ENCODE measurements at places on chromosomes 12 and 14.
A peak's percentile ranks its signal among the peaks of the same experiment; 100 is the strongest.

DNA sequence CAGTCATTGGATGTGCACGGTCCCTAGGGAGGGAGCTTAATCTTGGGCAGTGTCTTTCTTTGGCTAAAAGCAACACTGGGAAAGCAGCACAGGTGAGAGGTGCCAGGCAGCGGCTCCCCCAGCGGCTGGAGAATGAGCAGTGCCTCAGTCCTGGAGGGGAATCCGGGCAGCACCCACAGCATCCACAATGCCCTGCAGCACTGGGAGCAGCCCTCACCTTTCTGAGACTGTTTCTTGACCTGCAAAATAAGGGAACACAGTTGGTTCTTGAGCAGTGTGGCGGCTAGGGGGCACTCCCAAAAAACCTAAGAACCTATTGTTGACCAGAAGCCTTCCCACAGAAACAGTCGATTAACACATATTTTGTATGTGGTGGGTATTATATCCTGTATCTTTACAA, 75.8 kb downstream of the SINHCAF start:
- H3K4me1 ChIP-seq = peaks cover 9% of the 10 kb centered on the region
- DNase-seq = no peak
- no peak overlapping the region for H3K4me3 ChIP-seq
- no peak overlapping the region for H3K27ac ChIP-seq
- H3K27me3 ChIP-seq = no peaks in the 10 kb centered on the region
- no peaks in the 10 kb centered on the region for H3K36me3 ChIP-seq

- H3K27me3 ChIP-seq = peaks cover 16% of the 10 kb centered on the region
- peak overlapping the region; percentile 5 for H3K4me3 ChIP-seq
- no peak overlapping the region for H3K27ac ChIP-seq
- no peak for DNase-seq
Measured at GRCh38 chr12:21771311-21771710, 3.2 kb downstream of the KCNJ8 start.

DNA sequence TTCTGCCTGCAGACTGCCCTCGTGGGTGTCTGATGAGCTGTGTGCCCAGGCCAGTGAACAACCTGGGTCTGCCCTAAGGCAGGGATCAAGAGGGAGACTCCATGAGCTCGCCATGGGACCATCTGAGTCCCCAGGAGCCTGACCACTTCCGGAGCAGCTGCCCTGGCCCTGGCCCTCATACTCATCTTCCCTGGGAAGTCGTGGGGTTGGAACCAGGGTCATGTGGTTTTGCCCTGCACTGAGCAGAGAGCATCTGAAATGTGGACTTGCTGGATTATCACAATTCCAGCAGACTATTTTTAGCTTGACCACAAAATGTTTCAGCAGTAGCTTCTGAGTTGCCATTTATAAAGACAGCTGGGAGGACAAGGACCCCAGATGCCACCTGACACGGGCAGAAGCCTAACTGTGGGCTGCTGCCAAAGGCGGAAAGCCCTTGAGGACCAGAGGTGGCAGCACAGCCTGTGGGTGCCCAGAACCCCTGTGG, 6.7 kb downstream of the BTBD6 start:
- H3K36me3 ChIP-seq = peaks cover 56% of the 10 kb centered on the region
- H3K27me3 ChIP-seq = no peaks in the 10 kb centered on the region
- DNase-seq = peak; percentile 76
- H3K4me3 ChIP-seq = no peak overlapping the region
- peaks cover 41% of the 10 kb centered on the region for H3K4me1 ChIP-seq
- peak overlapping the region; percentile 75 for H3K27ac ChIP-seq

DNA sequence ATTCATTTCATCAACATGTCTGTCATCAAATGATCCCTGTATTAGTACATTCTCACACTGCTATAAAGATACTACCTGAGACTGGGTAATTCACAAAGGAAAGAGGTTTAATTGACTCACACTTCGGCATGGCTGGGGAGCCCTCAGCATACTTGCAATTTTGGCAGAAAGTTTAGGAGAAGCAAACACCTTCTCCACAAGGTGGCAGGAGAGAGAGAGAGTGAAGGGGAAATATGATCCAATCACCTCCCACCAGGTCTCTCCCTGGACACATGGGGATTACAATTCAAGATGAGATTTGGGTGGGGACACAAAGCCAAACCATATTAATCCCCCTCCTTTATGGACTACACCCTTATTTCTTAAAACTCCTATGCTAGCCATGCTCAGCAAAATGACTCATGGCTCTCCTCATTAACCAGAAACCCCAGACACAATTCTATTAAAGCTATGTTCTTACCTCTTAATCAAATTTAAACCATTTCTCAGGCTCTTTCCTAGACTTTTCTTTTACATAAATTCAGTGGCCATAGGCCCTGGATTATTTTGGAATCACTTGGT, 932.3 kb downstream of the FLRT2 start:
- DNase-seq = no peak
- H3K27me3 ChIP-seq = no peaks in the 10 kb centered on the region
- no peaks in the 10 kb centered on the region for H3K4me1 ChIP-seq
- H3K36me3 ChIP-seq = no peaks in the 10 kb centered on the region

DNA sequence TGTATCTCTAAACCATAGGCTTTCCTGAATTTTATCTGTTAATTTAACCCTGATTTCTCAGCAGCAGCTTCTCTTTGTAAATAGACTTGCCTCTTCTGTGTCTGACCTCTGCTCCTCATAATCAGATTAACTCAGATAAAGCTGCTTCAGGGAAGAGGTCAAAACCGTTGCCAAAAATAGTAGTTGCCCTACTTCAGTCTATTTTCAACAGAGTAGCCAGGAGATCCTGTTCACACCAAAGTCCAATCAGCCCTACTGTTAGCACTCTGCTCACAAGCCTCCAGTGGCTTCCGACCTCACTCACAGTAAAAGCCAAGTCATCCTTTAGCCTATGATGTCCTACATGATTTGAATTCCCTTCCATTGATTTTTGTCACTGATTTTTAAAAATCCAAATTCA, 258.4 kb downstream of the PPFIA2 start:
- no peak overlapping the region for H3K4me3 ChIP-seq
- no peaks in the 10 kb centered on the region for H3K27me3 ChIP-seq
- DNase-seq = no peak

DNA sequence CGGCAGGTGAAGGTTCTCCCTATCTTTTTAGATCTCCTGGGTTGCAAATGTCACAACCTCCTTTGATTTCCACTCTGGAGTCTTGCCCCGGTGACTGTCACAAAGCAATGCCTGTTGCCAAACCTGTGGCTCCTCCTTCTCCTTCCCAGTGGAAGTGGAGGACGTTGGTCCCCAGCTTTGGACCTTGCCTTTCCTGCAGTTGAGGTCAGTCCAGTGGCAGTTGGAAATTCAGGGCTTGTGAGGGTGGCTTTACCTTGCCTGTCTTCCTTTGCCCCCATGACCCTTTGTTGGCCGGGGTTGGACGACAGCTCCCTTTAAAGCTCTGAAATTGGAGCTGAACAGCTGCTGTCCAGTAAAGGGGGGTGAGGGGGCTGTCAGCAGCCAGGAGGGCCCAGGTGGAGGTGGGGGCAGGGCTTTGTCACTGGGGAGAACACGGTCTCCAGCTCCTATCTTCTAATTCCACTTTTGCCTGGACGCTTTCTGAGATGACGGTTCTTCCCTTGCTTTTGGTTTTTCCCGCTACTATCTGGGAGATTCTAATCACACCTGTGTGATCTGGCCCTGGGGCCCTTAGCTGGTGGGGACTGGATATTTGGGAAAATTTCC, 4.1 kb downstream of the TEAD4 start:
- H3K27ac ChIP-seq = peak overlapping the region; percentile 74
- peaks cover 11% of the 10 kb centered on the region for H3K27me3 ChIP-seq
- H3K4me3 ChIP-seq = no peak overlapping the region
- peaks cover 2% of the 10 kb centered on the region for H3K36me3 ChIP-seq
- peaks cover 35% of the 10 kb centered on the region for H3K4me1 ChIP-seq

- no peak overlapping the region for H3K4me3 ChIP-seq
- no peak for DNase-seq
- no peaks in the 10 kb centered on the region for H3K27me3 ChIP-seq
- no peaks in the 10 kb centered on the region for H3K36me3 ChIP-seq
Measured at GRCh38 chr14:96895658-96896271, 98.6 kb downstream of the VRK1 start.

DNA sequence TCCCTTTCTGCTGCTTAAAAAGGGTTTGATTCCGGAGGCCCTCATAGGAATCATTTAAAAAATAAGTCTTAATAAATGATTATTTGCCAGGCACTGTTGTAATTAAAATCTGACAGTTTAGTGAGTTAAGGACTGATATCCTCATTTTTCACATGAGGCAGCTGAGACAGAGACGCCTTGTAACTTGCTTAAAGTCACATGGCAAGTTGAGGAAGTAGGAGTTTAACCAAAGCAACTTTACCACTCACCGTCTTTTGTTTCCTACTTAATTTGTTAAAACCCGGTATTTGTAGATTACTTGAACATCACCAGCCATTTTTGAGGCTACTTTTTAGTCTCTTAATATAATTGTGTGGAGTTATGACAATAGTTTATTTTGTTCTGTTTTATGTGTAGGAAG, 2.4 kb downstream of the TIGAR start:
- DNase-seq = peak; percentile 19
- no peak overlapping the region for H3K27ac ChIP-seq
- no peaks in the 10 kb centered on the region for H3K36me3 ChIP-seq
- H3K27me3 ChIP-seq = no peaks in the 10 kb centered on the region
- H3K4me3 ChIP-seq = no peak overlapping the region
- H3K4me1 ChIP-seq = peaks cover 11% of the 10 kb centered on the region

DNA sequence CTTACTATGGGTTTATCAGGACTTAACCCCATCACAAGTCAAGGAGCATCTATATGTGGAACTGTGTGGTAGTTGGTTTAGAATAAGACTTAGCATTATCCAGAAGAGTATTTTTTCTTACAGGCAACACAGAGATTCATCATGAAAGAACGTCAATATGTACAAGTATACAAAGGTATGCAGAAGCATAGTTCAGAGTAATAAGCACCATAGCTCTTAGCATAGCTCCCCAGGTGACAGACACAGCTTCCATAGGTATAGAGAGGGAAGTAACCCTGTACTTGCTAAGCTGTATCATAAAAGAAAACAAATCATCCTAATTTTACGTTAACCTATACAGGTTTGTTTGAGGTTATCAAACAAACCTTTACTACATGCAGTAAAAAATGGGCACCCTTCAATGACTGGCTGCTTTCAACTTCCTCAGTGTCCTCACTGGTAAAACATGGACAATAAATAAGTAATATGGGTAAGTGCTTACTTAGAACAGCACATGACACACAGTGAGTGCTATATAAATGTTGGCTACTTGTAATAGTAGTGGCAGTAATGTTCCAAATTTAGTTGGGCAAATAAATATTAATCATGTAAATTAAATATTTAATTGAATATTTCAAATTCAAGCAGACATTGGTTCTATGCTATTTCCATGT, 50.9 kb downstream of the PTPN21 start:
- no peaks in the 10 kb centered on the region for H3K27me3 ChIP-seq
- no peak overlapping the region for H3K4me3 ChIP-seq
- DNase-seq = no peak
- no peaks in the 10 kb centered on the region for H3K4me1 ChIP-seq
- H3K36me3 ChIP-seq = peaks cover 39% of the 10 kb centered on the region

DNA sequence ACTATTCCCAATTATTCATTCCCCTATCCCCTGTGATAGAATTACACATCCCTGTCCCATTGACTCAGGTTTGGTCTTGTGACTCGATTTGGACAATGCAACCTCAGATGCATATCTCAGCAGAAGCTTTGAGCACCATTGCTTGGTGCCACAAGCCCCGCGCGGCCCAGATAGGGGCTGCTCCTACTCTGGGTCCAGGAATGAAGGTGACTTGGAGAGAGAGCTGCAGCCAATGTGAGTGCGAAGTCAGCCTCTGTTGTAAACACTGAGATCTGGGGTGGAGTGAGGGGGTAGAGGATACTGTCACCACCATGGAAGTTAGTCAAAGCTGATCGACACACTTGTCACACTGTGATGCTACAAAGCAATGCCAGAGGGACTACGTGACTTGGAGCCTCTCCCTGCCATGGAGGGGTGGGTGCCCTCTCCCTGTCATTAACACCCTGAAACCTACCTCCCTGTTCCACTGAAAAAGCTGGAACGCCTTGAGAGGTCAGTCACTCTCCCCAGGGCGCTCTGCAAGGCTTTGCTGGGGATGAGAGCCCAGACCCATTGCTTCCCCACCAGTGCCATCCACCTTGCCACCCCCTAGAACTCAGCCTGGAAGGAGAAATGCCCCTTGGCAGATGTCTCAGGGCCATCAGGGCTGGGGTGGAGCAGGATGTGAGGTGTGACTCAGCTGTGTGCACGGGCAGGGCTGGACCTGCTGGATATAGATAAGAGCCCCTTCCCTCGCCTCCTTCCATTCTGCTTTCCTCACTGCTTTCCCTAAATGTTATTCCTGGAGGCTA, 6.6 kb upstream of the PLEK2 start:
- no peak for DNase-seq
- H3K4me3 ChIP-seq = no peak overlapping the region
- no peaks in the 10 kb centered on the region for H3K36me3 ChIP-seq
- H3K4me1 ChIP-seq = no peaks in the 10 kb centered on the region
- peaks cover 6% of the 10 kb centered on the region for H3K27me3 ChIP-seq

DNA sequence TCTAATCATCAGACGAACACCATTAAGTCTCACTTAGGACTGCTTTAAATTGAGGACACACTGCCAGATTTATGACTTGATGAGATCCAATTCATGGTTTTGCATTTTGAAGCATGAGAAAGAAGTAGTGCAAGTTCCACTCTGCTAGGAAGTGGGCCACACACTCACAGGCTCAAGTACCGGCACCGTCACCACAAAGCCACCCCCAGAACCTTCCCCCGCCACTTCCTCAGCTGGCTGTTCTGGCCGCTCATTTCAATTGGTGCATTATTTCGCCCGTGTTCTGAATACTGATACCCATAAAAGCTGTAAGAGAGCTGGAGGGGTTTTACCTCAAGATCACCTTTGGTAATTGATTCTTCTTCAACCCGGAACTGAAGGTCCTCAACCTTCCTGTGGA, 70.1 kb downstream of the CLIP1 start:
- H3K27me3 ChIP-seq = no peaks in the 10 kb centered on the region
- peaks cover 9% of the 10 kb centered on the region for H3K4me1 ChIP-seq
- H3K4me3 ChIP-seq = no peak overlapping the region
- H3K27ac ChIP-seq = no peak overlapping the region

- no peak overlapping the region for H3K27ac ChIP-seq
- no peak overlapping the region for H3K4me3 ChIP-seq
- H3K4me1 ChIP-seq = no peaks in the 10 kb centered on the region
- no peak for DNase-seq
- no peaks in the 10 kb centered on the region for H3K27me3 ChIP-seq
Measured at GRCh38 chr14:84584511-84584910, 945.4 kb upstream of the FLRT2 start.

GRCh38 chr14:93132472-93133065, 16.8 kb upstream of the ITPK1 start:
- H3K27ac ChIP-seq = no peak overlapping the region
- peak; percentile 33 for DNase-seq
- peaks cover 11% of the 10 kb centered on the region for H3K4me1 ChIP-seq
- H3K27me3 ChIP-seq = no peaks in the 10 kb centered on the region
- H3K36me3 ChIP-seq = no peaks in the 10 kb centered on the region

All from muscle of leg (tissue), 16 donors.